Fibroblast of the aortic adventitia (primary cell): ENCODE measurements at places on chromosomes 1 and 21.

- no peak for DNase-seq
Measured at GRCh38 chr1:228182296-228183030, 16.9 kb downstream of the IBA57 start.

GRCh38 chr1:22717037-22717760, 6.6 kb downstream of the EPHB2 start:
- DNase-seq, result no peak

DNA sequence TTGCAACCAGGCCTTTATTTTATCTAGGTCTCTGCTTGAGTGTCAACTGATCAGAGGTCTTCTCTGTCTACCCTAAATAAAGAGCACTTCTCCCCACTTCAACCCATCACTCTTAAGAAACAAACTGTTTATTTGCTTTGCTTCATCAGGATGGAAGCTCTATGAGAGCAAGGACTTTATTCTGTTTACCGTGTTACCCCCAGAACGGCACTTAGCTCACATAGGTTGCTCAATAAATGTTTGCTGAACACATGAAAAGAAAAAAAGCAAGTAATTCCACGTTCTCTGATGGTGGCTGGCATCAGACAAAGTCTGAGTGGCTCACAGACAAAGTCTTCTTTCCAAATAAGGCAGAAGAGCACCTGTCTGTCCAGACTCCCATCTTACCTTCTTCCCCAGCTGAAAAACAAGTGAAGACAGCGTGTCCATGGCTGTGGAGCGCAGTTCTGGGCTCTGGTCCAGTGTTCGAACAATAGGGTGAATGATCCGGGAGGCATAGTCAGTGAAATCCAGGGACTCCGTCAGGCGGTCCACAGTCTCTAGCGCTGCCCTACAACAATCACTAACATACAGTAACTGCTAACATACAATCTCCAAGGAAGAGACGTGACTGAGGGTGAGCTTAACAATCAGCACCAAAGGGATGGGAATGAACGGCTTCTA, 22.9 kb downstream of the ANGPTL7 start:
- DNase-seq, result no peak

DNA sequence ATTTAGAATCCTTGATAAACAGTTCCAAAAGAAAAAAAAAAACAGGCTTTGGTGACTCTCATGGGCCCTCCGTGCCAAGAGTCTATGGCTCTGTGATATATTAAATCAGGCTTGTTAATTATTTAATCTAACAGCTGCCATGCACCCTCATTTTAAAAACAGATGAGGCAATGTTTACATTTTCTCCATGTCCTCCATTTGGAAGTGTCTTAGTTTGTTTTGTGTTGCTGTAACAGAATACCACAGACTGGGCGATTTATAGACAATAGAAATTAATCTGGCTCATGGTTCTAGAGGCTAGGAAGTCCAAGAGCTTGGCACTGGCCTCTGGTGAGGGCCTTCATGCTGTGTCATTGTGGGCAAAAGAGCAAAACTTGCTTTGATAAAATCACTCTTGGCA, 58.0 kb downstream of the B3GALT5 start:
- DNase-seq, result no peak

DNA sequence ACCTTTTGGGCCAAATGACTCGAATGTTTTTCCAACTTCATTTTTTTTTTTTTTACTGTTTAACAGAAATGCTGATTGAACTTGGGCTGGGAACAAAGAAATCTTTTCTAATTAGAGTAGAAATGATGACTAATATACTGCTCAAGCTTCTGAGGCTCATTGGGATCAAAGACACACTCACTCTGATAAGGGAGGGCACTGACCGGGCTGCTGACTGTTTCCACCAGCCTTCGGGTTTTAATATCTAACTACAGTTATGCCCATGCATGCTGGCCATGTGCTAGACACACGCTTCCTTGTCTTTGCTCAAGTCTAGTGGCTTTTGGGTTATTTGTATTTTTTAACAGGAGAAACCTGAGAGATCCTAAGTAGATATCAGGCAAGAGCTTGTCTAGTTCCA, 16.8 kb downstream of the ZBTB18 start:
- no peak for DNase-seq
